ENCODE measurements at places on chromosomes 11 and 22.
A peak's percentile ranks its signal among the peaks of the same experiment; 100 is the strongest.

- DNase-seq, result peak; percentile 81
These were observed 106.8 kb downstream of the ABTB2 start for GRCh38 chr11:34250732-34251588.

DNA sequence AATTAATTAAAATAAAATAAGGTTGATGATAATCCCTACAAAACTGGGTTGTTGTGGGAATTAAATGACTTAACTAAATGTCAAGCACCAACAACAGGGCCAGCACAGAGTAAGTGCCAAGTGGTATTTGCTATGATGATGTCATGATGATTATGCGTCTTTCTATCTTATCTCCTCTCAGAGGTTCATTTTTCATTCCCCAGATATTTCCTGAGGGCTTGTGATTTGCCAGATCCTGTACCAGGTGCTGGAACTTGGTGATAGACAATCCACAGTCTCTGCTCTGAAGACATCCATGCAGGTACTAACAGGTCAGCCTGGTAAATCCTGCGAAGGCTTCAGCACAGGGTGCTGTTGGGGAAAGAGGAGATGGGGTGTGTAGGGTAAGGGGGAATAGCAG, 8.1 kb upstream of the MYH9 start:
- no peak for DNase-seq

GRCh38 chr11:67048515-67049130, 8.0 kb upstream of the RHOD start:
- no peak for DNase-seq

GRCh38 chr11:130817330-130817944, 98.8 kb downstream of the SNX19 start:
- no peak for DNase-seq

DNA sequence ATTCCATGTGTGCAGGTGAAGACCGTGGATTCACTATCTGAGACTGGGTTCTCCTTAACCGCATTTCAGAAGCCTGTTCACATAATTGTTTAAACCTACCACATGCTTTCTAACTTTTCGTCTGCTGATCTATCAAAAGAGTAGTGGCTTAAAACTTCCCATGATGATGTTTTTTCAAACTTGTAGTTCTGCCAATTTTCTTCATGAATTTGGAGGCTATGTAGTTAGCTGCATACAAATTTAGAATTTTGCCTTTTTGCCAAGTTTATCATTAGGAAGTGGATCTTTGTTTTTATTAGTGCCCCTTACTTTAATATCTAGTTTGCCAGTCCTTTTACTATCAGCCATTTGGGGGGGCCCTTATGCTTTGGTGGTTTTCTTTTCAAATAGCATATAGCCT, 57.5 kb upstream of the PITPNB start:
- DNase-seq, result no peak

DNA sequence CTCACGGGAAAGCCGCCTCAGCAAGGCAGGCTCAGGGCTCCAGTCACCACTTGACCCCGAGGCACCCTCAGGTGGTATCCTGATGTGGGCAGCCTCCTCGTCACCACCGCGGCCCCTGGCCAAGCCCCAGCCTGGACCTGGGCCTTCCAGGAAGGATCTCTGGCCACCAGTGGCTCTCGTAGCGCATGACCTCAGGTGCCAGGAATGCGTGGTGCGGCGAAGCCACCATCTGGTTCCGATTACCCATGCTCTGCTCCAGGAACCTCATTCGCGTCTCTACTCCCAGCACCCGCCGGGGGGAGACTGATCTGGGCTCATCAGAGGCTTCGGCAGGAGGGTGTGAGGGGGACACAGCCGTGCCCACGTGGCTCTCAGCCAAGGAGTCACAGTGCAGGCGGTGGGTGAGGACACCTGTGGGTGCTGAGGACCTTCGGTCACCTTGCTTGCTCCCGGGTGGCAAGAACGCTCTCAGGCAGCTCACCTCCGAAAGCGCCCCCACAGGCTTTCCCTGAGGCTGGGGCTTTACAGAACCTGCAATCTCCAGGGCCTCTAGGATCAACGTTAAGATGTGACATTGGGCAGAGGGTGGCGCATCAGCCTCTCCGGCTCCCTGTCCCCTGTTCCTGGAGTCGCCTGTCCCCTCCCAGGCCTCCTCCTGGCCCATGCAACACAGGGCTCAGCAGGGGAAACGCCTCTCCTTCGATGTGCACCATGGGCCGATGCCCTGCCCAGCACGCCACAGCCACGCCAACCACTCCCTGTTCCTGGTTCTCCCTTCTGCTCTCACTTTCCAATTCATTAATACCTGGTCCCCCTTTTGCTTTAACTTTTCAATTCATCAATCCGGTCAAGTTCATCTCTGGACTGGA, 39.0 kb downstream of the TBX1 start:
- no peak for DNase-seq

- DNase-seq, result no peak
These were observed 52.4 kb upstream of the TTLL12 start for GRCh38 chr22:43239193-43239780.

DNA sequence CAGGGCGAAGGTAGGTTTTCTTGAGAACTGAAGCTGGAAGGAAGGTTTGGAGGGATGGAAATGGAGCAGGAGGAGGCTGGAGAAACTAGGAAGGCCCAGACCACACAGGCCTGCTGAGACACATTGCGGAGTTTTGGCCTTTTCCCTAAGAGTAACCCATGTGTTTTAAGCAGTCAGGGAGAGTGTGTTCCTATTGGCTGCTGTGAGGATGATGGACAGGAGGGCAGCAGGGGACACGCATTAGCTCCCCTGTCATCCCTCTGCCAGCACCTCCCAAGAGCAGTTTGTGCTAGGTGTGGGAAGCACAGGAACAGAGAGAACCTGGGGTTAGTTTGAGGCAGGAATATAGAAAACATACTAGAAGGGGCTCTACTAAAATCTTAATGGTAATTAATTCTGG, 842.1 kb downstream of the TBC1D22A start:
- no peak for DNase-seq

DNA sequence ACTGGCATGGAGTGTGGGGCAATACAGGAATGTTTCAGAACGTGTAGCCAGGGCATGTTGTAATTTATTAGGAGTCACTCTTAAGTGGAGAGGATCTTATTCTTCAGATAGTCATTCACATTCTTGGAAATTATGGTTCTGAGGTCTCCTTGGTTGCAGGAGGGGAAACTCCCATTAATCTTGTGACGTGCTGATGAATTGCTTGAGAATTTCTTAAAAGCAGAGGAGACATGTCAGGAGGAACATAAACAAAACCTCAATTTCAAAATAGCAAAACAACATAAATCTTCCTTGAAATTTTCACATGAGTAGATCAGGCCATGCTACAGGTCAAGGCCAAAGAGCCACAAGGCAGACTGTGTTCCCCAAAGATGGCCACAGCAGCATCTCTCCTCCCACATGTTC, 50.4 kb downstream of the ADM start:
- no peak for DNase-seq

GRCh38 chr11:101428918-101429317, 154.9 kb downstream of the TRPC6 start:
- no peak for DNase-seq

GRCh38 chr11:32332990-32333319, 102.4 kb downstream of the WT1 start:
- no peak for DNase-seq

- DNase-seq, result no peak
These were observed 1.7 kb upstream of the TYMP start for GRCh38 chr22:50531546-50531961.

DNA sequence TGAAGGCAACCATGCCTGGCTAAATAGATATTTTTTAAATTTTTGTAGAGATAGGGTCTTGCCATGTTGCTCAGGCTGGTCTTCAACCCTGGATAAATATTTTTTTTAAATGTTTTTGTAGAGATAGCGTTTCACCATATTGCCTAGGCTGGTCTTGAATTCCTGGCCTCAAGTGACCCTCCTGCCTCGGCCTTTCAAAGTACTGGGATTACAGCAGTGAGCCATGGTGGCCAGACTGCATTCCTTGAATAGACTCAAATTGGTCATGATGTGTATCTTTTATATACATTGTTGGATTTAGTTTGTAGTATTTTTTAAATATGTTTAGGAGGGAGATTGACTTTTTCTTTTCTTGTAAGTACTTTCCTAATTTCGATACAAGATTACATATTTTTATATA, 325.7 kb upstream of the C11orf87 start:
- DNase-seq, result no peak

DNA sequence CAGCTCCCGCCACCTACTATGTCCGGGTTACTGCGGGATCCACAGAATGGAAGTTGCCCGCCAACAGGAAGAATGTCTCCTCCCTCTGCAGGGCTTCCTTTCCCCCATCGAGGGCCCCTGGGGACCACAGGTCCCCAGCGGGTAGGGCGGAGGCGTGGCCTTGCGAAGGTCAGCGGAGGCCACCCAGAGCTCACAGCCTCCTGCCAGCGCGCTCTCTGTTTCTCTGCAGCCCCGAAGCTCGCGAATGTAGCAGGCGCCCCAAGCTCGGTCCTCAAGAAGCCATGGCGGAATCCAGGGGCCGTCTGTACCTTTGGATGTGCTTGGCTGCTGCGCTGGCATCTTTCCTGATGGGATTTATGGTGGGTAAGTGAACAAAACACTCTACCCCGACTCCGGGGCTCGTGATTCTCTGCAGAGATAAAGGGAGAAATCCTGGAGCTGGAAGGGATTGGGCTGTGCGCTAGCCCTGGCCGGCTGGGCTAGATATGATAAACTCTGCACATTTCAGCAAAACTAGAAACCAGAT, at the start of gene NAALAD2:
Gene NAALAD2, plus strand, starts transcription at position 186 of the 526 bp plus-strand sequence. Its CDS starts 96 bp downstream, at position 282.
- peak; percentile 67 for DNase-seq

GRCh38 chr22:43826142-43827002, 14.3 kb upstream of the EFCAB6 start:
- DNase-seq, result peak; percentile 69

DNA sequence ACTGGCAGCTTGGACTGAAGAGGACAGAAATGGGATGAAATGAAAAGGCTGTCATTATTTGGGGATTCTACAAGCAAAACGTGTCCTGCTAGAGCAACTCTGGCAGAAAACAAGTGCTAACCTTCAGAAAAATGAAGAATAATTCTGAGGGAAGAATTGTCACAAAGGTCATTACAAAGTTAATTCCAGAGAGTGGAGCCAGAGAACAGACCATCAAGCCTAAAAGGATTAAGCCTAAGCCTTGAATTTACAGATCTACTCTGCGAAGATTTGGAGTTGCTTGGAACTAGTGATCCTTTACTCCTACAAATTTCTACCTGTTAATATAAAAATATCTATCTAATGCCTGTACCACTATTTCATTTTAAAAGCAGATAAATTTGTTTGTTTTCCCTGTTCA, 1077.3 kb upstream of the CNTN5 start:
- DNase-seq, result no peak

GRCh38 chr22:42769574-42770447, 49.1 kb upstream of the A4GALT start:
- no peak for DNase-seq

GRCh38 chr11:6876325-6876724, at the start of gene OR10A4:
OR10A4 (plus strand) TSS chr11:6876625; CDS start chr11:6876648, 23 bp downstream.
- no peak for DNase-seq

GRCh38 chr22:30225220-30225927, 21.2 kb downstream of the LIF start:
- no peak for DNase-seq

- no peak for DNase-seq
These were observed 4.4 kb downstream of the SLC2A11 start for GRCh38 chr22:23862103-23862502.

DNA sequence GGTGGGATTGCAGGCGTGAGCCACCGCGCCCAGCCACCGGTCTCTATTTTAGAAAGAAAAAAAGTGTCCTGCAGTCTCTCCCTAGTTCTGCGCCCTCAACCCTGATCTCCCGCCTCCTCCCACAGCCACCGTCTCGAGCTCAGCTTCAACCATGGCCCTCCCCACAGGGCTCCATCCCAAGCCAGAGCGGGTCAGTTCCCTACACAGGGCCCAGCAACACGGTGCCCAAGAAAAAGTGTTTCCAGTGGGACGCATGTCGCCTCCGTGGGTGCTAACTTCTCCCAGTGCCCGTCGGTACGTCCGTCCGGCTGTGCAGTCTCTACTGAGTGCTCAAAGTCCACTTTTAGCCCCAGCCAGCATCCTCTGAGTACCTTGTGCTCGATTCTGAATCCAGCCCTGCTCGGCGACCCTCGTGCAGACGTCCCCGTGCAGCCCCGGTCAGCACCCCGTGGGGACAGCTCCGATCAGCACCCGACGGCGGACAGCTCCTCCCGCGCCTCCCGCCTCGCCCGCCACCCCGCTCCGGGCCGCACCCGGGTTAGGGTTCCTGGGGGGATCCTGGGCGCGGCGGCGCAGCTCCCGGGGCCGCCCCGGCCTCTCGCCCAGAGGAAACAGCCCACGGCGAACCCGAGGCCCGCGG, 657 bp upstream of the MAPK8IP2 start:
- no peak for DNase-seq

DNA sequence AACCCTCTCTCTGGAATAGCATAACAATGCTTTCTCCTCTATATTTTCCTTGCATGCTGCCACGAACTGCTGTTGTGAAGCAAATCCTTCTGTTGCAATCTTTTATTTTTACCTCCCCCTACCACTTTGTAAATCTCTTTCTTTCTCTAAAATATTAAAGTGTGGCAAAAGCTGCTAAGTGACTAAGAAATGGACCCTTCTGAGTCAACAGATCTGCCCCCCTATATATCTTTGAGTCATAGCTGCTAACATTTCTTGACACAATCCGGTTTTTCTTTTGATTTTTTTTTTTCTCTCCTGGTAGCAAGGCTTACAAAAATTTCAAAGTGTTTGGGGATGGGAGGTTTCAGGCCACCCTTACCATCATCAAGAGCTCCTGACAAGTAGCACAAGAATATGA, 39.0 kb upstream of the KIRREL3 start:
- no peak for DNase-seq

DNA sequence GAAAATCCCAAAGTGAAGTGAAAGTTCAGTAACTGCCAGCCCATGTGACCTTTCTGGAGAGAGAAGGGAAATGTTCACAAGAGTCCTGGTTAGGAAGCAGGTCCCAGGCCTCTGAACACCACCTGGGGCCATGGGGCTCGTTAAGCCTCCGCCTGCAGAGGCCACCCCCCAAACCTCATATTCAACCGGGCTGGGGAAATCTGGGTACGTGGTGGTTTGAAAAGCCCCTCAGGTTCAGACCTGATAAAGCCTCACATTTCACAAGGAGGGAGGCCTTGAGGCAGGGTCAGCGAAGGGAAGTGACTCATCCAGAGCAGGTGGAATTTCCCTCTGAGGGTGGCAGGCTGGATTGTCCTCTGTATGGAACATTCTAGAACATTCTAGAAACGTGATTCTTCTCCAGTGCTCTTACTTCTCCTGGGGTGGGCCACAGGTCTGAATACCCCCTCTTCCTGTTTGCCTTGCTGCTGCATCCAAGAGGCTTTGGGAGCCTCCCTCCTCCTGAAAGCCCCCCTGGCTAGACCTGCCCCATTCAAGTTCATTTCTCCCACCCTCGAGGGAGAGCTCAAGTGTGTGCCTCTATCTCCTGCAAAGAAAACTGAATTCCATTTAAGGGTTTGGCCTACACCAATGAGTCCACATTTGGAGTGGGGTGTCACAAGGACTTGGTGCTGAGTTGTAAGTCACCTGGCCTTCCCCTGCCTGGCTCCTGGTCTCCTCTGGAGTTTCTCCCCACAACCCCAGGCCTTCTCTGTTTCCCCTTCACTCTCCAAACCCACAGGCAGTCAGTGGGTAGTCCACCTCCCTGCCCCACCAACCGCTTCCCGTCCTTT, 6.3 kb downstream of the FXYD2 start:
- no peak for DNase-seq

Measured in Ammon's horn (tissue), 1 donor.